Right lung (tissue), 10 donors: ENCODE measurements at places on chromosomes 11 and 22.

- DNase-seq: no peak
These were observed 205.8 kb downstream of the NAV2 start for GRCh38 chr11:19918302-19919049.

DNA sequence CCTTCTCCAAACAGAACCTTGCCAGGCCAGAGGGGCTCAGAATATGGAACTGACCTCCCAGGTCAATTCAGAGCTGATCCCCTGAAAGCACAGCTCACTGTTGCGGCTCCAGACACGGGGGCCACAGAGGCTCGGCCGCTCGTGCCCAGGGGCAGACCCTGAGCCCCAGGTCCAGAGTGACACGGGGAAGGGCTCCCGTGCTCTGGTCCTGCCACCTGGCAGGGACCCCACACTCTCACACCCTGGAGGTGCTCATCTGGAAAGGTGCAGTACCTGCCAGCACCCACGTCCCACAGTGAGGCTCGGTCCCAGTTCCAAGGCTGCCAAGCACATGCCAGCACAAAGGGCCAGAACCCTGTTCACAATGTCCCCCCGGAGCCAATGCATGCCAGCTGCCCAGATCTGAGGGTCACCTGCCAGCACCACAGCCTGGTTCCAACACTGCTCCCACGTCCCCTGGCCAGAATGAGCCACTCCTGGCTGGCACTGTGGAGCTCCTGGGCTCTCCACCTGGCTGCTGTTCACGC is 170.6 kb downstream of the SHANK2 start:
- DNase-seq: no peak

DNA sequence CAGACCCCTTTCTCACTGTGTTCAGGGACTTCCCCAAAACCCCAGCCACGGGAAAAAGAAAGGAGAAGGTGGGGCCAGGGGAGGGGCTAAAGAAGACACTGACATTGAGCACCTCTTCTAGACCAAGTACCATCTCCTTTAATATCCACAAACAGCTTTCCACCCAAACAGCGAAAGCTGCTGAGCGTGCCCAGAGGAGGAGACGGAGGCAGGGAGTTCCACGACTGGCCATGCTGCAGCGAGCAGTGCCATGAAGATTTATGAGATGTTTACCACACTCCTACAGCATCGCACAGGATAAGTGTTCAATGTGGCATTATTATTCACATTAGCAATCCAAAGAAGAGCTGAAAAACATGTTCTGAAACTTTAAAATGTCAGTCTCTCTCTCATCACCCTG is 127.4 kb downstream of the LARGE1 start:
- DNase-seq: no peak

DNA sequence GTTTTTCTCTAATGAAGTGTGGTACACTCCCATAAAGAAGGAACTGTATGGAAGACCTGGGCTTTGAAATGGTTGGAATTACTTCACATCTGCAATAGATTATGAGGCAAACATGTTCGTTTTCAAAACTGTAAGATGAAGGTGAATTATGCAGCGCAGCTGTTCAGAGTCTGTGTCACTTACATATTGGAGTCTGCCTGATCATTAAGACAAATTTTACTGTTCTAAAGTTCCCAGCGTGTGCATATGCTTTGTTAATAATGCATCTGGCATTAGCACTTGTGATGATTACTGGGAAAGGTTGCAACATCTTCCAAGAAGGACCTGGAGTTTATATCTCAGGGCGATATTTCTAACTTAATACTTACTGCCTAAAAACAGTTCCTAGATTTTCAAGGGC is 255.2 kb upstream of the ZC3H12C start:
- no peak for DNase-seq

GRCh38 chr11:290621-291231 is 1.8 kb downstream of the PGGHG start:
- no peak for DNase-seq
